ENCODE measurements at places on chromosomes 3 and 15.

- no peak for DNase-seq
Observed at GRCh38 chr3:151976211-151977050, 103.0 kb downstream of the SUCNR1 start.

DNA sequence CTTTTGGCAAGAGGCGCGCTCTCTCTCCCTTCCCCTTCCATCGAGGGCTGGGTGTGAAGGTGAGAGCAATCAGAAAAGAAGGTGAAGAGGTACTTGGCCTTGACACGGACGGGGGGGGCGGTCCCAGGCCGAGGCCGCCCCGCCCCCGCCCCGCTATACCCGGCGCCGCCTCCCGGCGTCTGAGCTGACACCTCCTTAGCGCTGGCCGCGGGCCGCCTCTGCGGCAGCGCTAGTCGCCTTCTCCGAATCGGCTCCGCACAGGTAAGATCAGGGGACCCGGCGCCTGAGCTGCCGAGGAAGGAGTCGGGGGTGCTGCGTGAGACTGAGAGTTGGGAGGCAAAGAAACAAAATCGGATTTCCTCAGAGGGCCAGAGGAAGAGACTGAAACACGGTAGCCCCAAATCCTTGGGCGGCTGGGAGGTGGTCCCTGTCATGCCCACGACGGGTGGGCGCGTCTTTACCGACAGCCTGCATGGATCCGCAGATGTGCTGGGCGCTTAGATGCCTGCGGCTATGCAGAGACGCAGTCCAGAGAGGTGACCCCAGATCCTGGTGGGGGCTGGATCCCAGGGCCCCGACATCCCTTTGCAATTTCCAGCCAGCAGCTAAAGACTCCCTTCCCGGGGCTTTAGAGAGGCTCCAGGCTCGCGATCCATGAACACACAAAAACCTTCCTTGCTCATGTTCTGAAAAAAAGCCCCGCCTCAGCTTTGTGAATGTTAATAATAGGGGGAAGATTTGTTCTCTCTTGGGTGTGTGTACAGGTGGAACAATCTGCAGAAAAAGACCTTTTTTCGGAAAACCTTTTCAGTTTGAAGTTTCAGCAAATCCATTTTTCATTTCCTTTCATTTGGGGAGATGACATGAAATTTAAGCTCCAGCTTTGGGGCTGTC, at the start of gene ENTPD3:
Gene ENTPD3 (plus strand): TSS at position 184 of the 894 bp plus-strand sequence. CDS start 874 bp downstream, outside the sequence.
- peak; percentile 31 for DNase-seq

DNA sequence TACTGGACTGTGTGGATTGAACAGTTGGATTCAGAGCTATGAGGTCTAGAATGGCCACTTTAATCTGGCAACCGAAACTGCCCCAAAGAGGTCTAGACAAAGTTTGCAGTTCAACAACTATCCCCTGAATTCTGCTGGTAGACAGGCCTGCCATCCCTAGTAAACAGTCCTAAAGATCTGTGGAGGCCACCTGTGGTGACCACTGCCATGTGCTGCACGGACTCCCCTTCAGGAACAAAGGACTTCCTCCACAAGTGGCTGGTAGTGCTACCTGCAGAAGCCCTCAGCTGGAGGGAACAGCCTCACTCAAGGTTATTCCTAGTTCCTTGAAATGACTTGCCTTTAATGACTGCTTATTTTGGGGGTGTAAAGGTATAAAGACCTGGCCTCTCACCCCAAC, 6.1 kb downstream of the TNFAIP8L3 start:
- peak; percentile 36 for DNase-seq

DNA sequence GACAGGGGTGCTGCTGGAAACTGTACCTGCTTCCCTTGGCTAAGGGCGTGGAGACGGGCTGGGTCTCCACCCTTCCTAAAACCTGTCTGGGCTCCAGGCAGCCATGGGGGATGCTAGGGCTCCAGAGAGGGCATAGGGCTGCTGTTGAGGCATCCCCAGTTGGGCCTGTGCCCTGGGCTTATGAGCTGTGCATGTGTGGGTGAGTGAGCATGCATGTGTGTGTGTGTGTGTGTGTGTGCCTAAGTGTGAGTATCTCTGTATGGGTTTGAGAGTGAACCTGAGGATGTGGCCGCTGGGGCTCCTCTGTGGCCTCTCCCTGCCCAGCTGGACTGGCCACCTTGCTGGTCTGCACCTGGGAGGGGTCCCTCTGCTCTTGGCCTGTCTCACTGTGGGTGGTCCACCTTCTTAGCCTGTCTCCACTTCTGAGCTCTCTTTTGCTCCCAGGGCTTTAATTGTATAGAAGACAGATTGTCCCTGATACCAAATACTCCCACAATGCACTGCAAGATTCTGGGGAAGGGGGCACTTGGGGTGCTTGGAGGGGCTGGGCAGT, 11.9 kb upstream of the TMEM115 start:
- no peak for DNase-seq

DNA sequence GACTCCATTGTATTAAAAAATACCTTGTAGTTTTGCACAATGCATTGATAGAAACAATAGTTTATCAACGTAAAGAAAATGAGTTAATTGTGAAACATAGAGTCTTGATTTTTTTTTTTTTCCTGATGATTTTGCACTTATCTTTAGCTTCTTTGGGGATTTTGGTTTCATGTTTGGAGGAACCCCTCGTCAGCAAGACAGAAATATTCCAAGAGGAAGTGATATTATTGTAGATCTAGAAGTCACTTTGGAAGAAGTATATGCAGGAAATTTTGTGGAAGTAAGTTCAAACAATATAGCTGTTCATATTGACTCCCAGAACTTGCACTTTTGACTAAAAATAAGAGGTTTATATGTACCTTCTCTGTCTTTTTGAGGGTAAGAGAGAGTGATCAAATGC, 7.0 kb downstream of the DNAJB11 start:
- no peak for DNase-seq

GRCh38 chr15:40836020-40836419, 7.5 kb upstream of the PPP1R14D start:
- no peak for DNase-seq

GRCh38 chr15:63254991-63255390, 22.4 kb upstream of the APH1B start:
- no peak for DNase-seq

DNA sequence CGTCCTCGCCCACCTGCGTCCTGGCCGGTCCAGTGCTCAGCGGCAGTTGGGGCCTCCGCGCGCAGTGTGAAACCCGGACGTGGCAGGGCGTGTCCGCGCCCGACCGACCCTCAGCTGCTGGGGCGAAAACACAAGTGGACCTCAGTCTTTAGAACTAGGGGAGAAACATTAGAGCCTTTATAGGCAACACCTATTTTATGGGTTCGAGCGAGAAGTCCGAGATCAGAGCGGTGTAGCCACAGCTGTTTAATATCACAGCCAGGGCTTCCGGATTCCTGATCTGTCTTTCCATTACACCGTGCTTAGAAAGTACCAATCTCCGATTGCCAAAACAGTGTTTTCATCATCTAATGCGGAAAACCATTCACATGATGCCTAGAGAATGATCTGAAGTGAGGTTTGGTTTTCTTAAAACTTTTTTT, 506 bp downstream of the RAD51 start:
- DNase-seq: peak; percentile 13

DNA sequence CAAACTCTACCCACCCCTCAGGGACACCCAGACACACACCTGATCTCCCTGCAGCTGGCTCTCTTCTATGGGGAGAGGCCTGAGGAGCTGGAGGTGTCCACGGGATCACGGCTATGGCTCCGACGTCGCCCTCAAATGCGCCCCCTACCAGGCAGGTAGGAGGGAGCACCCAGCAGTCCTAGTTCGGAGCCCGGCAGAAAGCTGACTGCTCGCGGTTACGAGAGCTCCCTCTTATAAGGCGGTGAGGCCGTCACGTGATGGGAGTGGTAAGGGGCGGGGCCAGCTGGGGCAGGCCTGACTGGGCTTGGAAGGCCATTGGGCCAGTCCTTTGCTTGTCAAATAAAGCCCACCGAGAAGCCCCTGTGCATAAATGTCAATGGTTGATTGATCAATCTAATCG, at the start of gene PRR20G:
Gene PRR20G (minus strand): TSS at position 207 of the 400 bp plus-strand sequence. CDS start 681 bp downstream, outside the sequence.
- no peak for DNase-seq

GRCh38 chr15:92889390-92890107, 10.6 kb upstream of the CHD2 start:
- DNase-seq: no peak

- DNase-seq: no peak
Observed at GRCh38 chr15:97401195-97401594, 559.3 kb upstream of the ARRDC4 start.

GRCh38 chr15:25240461-25241021, 198.3 kb downstream of the UBE3A start:
- no peak for DNase-seq

GRCh38 chr3:153960458-153961074, 160.6 kb upstream of the ARHGEF26 start:
- no peak for DNase-seq

- peak; percentile 58 for DNase-seq
Observed at GRCh38 chr15:43186003-43186353, 775 bp downstream of the CCNDBP1 start.

- DNase-seq: no peak
Observed at GRCh38 chr15:89675606-89676005, 3.6 kb downstream of the PLIN1 start.

DNA sequence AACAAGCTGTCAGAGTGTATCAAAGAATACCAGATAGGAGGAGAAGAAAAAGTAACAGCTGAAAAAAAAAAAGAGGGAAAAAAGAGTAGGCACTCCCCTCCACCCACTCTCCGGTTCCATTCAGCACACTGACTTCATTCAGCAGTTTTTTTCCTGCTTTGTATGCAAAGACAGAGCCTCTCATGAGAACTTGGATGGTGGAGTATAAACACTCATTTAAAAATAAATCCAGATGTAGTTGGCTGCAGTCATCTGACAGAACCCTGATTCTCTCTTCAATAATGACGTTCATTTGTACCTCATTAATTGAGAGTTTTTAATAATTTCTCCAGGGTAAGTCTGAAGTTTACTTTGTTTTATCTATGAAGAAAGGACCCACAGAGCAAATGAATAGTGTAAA, 81.0 kb downstream of the TMEM108 start:
- DNase-seq: no peak

- no peak for DNase-seq
Observed at GRCh38 chr3:122941228-122942206, 86.0 kb downstream of the SEMA5B start.

GRCh38 chr15:61681676-61682075, 378.6 kb downstream of the VPS13C start:
- DNase-seq: no peak

DNA sequence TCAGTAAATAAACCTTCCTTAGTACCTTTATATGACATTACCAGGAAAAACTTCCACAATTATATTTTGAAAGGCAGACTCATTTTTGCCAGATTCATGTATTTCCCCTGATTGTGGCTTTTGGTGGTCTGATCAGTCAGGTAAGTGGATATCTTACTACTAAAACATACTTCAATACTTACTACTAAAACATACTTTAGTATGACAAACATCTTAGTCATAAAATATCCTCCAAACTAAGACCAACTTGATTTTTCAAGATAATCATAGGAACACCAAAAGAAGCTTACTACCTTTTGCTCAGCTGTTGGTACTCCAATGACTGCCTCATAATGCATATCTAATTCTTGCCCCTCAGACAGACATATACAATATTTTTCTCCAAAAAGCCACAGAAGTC, 9.3 kb downstream of the TJP1 start:
- DNase-seq: no peak

- no peak for DNase-seq
Observed at GRCh38 chr3:132378846-132379245, 38.5 kb upstream of the DNAJC13 start.

- DNase-seq: no peak
Observed at GRCh38 chr15:62896380-62896866, 146.1 kb upstream of the TPM1 start.

DNA sequence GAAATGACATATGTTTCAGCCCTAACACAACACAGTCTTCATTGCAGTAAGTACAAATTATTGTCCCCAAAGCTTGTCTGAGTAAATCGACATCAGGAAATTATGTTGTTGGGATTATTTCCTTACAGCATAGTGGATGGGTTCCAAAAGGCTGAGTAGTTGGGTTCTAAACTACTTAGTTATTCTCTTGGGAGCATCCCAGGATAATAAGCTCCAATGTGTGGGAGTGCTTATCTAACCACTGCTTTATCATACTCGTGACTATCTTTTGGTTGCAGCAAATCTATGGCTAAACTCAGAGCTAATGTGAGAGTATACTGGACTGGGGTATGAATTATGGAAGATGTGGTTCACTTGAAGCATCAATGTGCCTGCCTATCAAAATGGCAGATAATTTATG, 128.5 kb downstream of the RBMS3 start:
- DNase-seq: no peak

DNA sequence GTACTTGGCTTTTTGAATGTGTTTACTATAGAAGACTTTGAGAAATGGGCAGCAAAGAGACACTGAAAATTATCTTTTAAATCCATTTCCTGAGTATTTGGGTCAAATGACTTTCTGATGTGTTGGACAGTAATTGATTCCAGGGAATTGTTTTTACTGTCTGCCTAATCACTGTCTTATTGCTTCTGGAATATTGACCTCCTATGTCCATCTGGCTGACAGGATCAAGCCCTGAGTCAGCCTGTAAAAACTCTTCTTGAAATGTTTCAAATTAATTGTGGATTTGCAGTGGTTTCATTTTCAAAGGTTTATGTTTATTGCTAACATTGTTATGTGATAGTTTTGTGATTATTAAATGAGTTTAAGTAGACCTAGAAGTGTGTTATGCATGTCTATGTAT, 50.6 kb upstream of the MLF1 start:
- no peak for DNase-seq

GRCh38 chr3:14884665-14885064, 62.7 kb upstream of the NR2C2 start:
- DNase-seq: no peak

- no peak for DNase-seq
Observed at GRCh38 chr15:38377636-38378035, 76.3 kb upstream of the FAM98B start.

DNA sequence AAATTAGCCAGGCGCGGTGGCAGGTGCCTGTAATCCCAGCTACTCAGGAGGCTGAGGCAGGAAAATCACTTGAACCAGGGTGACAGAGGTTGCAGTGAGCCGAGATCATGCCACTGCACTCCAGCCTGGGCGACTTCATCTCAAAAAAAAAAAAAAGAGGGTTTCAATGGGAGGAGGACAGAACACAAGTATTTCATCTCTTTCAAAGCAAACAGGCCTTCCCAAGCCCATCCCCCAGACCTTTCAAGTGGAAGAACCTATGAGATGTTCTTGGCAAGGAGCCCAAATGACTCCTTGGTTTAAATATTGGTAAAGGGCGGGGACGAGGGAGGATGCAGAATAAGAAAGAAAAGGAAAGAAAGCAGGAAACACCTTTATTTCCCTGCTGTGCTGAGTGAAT, 62.2 kb upstream of the MCF2L2 start:
- DNase-seq: peak; percentile 98

DNA sequence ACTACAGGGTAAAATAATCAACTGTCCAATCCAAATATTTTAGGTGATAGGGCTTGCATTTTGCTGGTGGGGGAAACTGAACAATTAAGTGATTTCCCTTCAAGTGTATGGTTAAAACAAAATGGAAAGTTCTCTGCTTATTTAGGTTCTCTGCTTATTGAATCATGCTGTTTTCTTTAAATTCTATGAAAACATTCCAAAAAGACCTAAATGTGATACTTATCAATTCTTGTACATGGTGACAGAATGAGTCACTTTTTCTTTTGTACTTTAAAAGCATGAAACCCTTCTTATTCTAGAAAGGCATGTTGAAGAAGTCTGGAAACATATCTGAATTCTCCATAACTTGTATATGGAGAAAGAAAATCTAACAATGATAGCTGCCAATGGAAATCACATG, 192.6 kb downstream of the FMN1 start:
- no peak for DNase-seq

GRCh38 chr15:79960502-79961212, 10.3 kb downstream of the BCL2A1 start:
- no peak for DNase-seq

Measured in NCI-H1417 (cell line).